GM12878 (cell line): ENCODE measurements at places on chromosomes 7 and 10. TPM values are rescaled to one million over a fixed set of nuclear protein-coding genes. Genes with fewer than 3 reads are reported as not detected.

- no peak for DNase-seq
Measured at GRCh38 chr7:145511004-145511403, 605.6 kb upstream of the CNTNAP2 start.

DNA sequence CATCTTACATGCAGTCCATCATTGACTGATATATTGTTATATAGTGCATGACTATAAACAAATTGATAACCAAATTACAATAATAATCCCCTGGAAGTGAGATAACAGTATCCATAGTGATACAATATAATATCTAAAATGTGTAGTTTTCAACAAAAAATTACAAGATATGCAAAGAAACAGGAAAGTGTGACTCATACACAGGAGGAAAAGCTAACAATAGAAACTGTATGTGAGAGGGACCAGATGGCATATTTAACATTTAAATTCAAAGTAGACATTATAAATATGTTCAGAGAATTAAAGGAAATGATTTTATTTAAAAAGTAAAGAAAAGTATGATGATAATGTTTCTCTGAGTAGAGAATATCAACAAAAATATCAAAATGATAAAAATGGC, 8.0 kb downstream of the OR9A2 start:
- DNase-seq, result no peak

GRCh38 chr7:32616625-32617024, 121.3 kb downstream of the AVL9 start:
- DNase-seq, result no peak

ASB15 gene
- total RNA-seq, result not detected in 2 replicates

GRCh38 chr10:130022086-130022485, 58.0 kb upstream of the EBF3 start:
- no peak for DNase-seq

GRCh38 chr10:124088915-124089314, 4.5 kb downstream of the CHST15 start:
- no peak for DNase-seq

- DNase-seq, result no peak
Measured at GRCh38 chr7:2471396-2471795, 4.8 kb downstream of the GRIFIN start.
